Renal cortical epithelial cell (primary cell): ENCODE measurements at places on chromosomes 2 and 18. TPM values are rescaled to one million over a fixed set of nuclear protein-coding genes. Genes with fewer than 3 reads are reported as not detected.

DNA sequence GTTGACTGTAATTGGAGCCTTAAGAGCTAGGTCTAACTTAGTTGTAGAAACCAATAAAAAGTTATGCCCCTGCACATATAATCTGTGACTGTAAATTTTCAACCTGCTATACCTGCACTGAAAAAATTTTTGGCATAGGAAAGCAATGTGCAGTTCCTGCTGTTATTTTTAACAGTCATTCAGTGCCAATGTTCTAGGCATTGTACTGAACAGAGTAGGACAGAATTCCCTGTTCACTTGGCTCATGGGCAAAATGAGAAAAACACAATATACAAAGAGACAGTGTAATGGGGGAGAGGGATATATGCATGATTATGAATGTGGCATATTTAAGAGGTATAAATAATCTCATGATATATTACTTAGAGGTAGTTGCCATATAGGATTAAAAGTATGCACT lies 458.0 kb downstream of the TGIF1 start:
- no peak for DNase-seq

GRCh38 chr2:136344339-136344738 lies 226.4 kb upstream of the CXCR4 start:
- no peak for DNase-seq

- no peak for DNase-seq
Measured at GRCh38 chr2:63562751-63563150, 25.5 kb downstream of the WDPCP start.

GRCh38 chr18:36314754-36315153 lies 17.2 kb downstream of the FHOD3 start:
- peak; percentile 99 for DNase-seq

MC5R gene
- total RNA-seq, result not detected in 2 replicates

- peak; percentile 74 for DNase-seq
Measured at GRCh38 chr2:172249986-172250385, 147.3 kb upstream of the DLX2 start.

DNA sequence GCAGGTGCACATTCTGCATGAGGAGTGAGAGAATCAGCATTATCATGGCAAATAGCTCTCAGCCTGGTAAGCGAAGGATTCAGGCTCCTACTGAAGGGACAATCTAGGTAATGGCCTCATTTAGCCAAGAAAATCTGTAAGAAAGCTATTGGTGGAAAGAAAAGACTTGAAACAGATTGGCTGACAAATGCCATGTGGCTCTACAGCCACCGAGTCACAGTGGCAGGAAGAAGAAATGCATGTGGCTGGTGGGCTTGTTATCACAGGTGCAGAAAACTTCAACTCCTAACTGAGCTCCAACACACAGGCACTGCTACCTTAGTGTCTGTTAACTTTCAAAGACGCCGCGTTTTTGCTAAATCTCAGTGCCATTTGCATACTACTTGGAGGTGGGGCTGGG lies 60.6 kb upstream of the REV1 start:
- DNase-seq, result no peak

CAVIN2 gene
- total RNA-seq, result 1.6 and 4.3 TPM in 2 replicates

GAL3ST2 gene
- 0.17 and 0.70 TPM in 2 replicates for total RNA-seq

DNA sequence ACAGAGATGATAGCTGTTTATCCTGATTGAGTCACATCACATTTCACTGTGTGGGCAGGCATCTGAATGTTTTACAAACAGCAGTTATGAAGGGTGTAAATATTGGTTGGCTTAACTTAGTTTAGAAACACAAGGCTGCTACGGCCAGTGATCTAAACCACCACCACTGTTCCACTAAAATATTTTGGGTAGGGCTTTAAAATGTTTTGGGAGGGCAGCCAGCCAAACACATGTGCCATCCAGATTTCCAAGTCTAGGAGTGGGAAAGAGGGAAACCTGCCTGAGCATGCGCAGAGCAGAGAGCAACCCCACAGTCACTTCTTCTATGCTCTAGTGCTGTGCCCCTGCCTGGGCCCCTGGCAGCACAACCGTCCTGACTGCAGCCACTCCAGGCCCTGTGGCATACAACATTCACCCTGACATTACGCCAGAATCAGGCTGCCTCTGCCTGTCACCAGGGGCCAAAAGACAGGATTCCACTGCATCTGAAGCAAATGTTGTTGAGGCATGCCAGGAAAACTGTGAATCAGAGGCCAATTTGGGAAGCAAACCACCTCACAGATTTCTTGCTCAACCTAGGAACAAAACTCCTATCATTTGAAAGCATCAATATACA lies 74.8 kb upstream of the COL5A2 start:
- no peak for DNase-seq

- DNase-seq, result no peak
Measured at GRCh38 chr2:38617301-38617700, 14.6 kb upstream of the HNRNPLL start.

LRRTM1 gene
- total RNA-seq, result not detected in 2 replicates

DNA sequence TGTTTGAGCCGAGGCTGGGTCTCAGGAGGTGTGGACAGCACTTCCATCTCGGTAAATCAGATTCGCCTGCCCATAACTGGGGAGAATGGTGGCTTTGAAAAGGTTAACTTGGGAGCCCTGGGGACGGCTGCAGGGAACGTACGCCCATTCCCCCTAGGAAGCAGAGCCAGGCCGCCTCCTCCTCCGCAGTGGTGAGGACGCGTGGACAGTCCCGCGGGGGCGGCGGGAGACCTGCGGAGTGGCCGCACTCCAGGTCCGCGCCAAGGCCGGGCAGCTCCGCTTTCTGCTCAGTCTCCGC lies 845 bp upstream of the MYCN start:
- no peak for DNase-seq

GRCh38 chr18:63073481-63073880 lies 246.1 kb downstream of the BCL2 start:
- no peak for DNase-seq

- no peak for DNase-seq
Measured at GRCh38 chr2:133867166-133867565, 298.9 kb upstream of the NCKAP5 start.

GREB1L gene
- 7.5 and 9.0 TPM in 2 replicates for total RNA-seq

DNA sequence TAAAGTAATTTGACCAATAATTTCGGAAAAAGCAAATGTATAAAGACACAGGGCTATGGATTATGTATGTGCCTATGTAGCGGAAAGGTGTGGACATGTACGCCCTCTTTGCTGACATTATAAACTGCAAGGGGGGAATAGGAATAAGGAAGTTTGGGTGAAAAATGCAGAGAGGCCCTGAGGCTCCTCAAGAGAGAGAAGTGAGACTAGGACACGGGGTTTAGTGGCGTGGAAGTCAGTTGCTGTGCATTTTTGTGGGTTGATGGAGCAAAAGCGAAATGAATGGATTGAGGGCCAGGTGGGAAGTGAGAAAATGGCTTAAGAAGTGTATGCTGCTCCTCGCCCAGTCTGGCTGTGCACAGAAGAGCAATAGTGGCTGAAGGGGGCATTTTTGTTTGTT lies 96.2 kb upstream of the B3GNT7 start:
- no peak for DNase-seq

- DNase-seq, result no peak
Measured at GRCh38 chr2:168529900-168530561, 74.0 kb downstream of the CERS6 start.

DNA sequence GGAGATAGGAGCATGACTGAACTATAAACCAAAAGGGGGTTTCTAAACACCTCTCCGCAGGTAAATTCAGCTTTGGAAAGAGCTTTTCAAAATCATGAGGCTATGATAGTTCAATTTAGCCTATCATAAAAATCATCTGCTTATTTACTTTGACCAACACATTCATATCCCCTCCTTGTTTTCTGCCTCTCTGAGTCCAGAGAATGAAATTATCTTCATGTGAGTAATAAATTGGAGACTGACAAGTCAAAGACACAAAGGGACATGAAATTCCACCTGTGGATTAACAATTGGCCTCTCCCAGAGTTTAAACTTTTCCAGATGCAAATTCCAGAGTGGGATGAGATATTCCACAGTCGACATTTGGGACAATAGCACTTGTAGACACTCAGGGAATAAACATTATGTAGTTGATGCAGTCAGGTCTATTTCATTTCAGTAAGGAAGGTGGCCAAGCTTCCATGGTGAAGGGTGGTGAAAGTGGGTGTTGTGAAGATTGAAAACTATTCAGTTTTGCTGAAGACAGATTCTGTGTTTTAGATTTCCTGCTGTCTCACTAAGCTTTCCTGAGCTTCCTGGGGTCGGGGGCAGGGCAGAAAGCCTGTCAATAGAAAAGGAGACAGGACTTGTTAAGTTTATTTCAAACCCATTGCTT lies 84.7 kb downstream of the CDC42EP3 start:
- DNase-seq, result peak; percentile 22

SCN3A gene
- total RNA-seq, result 1.6 and 23.8 TPM in 2 replicates

DNA sequence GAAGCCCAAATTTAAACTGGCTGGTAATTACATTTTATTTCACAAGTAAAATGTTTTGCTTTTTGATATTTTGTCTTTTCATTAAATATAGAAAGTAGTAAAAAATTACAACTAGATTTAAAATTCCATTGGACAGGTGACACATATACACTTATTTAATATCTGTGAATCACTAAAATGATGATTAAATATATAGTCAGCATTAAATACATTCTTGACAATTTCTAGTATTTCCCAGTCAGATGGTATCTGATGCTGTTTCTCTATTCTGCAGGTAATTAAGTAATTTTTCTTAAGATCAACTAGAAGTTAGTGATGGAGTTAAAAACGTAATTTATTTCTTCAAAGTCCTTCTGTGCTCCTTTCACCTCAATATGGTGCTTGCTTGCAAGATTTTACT lies 237.8 kb downstream of the LRRTM4 start:
- no peak for DNase-seq
